Fibroblast of lung (primary cell): ENCODE measurements at places on chromosomes 2 and 18. TPM values are rescaled to one million over a fixed set of nuclear protein-coding genes. Genes with fewer than 3 reads are reported as not detected.

DNA sequence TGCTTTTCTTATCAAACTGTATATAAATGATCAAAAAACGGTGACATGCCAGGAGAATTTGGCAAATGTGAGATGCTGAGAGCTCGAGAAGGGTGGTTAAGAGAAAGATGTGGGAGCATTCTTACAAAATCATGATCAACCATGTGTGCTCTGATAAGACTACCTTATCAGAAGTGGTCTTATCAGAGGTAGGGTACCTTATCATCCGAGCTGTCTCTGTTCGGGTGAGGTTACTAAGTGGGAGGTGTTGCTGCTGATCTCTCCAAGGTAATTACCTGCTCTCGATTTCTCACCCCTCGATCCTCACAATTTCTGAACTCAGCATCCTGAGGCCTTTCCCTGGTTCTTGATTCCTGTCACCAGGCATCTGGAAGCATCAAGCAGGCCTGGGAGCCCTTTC is 813.0 kb upstream of the ID2 start:
- no peaks in the 10 kb centered on the region for H3K4me1 ChIP-seq
- H3K4me3 ChIP-seq, result no peak overlapping the region
- no peak overlapping the region for H3K27ac ChIP-seq

- H3K27ac ChIP-seq, result no peak overlapping the region
- H3K27me3 ChIP-seq, result no peaks in the 10 kb centered on the region
- H3K4me1 ChIP-seq, result peaks cover 16% of the 10 kb centered on the region
- H3K4me3 ChIP-seq, result no peak overlapping the region
- peaks cover 4% of the 10 kb centered on the region for H3K36me3 ChIP-seq
- peak; percentile 37 for DNase-seq
Observed at GRCh38 chr2:73018188-73018825, 53.2 kb downstream of the SFXN5 start.

GRCh38 chr2:28344756-28345373 is 47.8 kb upstream of the FOSL2 start:
- H3K36me3 ChIP-seq, result no peaks in the 10 kb centered on the region
- H3K27ac ChIP-seq, result no peak overlapping the region
- H3K27me3 ChIP-seq, result no peaks in the 10 kb centered on the region
- DNase-seq, result no peak
- no peak overlapping the region for H3K4me3 ChIP-seq

GRCh38 chr2:8424997-8425900 is 256.6 kb upstream of the ID2 start:
- DNase-seq, result no peak
- H3K27ac ChIP-seq, result no peak overlapping the region
- no peaks in the 10 kb centered on the region for H3K36me3 ChIP-seq
- H3K27me3 ChIP-seq, result no peaks in the 10 kb centered on the region

DNA sequence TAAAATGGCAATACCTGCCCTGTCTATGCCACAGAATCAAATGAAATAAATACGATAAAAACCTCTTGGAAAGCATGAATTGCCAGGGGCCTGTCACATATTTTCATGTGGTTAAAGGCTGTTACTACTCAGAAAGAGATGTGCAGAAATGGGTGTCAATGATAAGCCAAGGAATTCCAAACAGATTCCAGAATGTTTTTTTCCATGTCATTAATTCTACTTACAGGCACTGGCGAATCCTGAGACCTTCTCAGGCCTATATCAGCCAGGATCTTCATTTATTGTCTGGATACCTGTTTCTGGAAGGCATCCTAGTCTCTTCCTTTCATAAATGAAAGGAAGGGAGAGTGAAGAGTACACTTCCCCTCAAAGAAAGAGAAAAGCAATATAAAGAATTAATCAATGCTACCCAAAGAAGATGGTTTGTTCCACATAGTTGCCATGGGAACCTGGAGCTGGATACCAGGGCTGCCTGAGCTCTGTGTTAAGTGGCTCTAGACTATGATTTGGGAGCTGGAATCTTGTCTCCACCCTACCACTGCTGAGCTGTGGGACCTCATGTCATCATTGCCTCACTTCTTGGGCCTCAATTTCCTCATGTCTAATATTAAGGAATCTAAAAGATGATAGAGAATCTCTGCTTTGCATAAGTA is 335.1 kb upstream of the SKOR2 start:
- H3K27me3 ChIP-seq, result no peaks in the 10 kb centered on the region
- H3K36me3 ChIP-seq, result no peaks in the 10 kb centered on the region
- no peaks in the 10 kb centered on the region for H3K4me1 ChIP-seq
- H3K27ac ChIP-seq, result no peak overlapping the region
- no peak overlapping the region for H3K4me3 ChIP-seq

DNA sequence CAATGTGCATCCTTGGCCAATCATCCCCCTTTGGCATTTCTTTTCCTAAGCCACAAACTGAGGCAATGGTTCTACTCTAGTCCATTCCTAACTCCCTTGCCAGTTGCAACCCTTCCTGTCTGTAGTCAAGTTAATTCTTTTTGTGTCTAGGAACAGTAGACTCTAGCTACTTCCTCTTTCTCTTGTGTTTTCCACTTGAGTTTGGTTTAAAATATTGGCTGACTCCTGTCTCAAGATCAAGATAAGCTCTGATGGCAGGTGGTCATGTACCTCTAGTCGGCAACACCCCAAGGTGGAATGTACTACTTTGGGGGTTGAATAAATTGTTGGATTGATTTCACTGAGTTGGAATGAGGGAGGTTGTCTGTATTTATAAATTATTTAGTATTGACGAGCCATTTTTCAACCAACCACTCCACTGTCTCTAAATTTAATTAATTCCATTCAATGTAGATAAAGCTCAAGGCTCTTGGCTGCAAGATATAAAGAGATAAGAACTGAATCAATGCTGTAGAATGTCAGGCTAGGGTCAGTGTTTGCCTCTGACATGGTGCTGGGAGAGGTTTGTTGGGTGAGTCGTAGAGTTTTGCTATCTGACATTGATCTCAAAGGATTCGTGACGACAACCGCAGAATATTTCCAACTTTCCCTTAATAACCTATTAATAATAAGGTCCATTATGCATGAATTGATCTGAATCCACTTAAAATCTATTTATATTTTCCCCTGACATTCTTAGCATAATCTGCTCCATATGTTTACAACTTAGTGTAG is 188.7 kb upstream of the APCDD1 start:
- no peak overlapping the region for H3K4me3 ChIP-seq
- no peaks in the 10 kb centered on the region for H3K27me3 ChIP-seq
- H3K27ac ChIP-seq, result no peak overlapping the region
- H3K36me3 ChIP-seq, result no peaks in the 10 kb centered on the region
- H3K4me1 ChIP-seq, result no peaks in the 10 kb centered on the region

DNA sequence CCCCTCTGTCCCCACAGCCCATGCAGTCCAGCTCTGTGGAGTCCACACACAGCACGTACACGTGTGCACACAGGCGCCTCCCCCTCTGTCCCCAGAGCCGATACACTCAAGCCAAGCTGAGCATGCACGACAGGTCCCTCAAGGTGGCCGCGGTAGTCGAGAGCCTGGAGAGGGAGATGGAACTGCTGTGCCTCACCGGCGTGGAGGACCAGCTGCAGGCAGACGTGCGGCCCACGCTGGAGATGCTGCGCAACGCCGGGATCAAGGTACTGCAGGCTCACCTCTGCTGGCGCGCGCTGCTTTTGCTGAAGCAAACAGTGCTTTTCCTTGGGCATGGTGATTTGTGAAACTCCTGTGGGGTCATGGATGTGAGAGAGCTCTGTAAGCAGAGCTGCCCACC is 58.5 kb upstream of the NFATC1 start:
- no peak for DNase-seq
- peaks cover 1% of the 10 kb centered on the region for H3K36me3 ChIP-seq
- no peaks in the 10 kb centered on the region for H3K4me1 ChIP-seq
- no peaks in the 10 kb centered on the region for H3K27me3 ChIP-seq
- H3K27ac ChIP-seq, result no peak overlapping the region
- H3K4me3 ChIP-seq, result no peak overlapping the region

GRCh38 chr18:55116863-55117262 is 157.6 kb upstream of the CCDC68 start:
- no peak overlapping the region for H3K27ac ChIP-seq
- peak; percentile 50 for DNase-seq
- no peaks in the 10 kb centered on the region for H3K27me3 ChIP-seq

GRCh38 chr2:19733951-19734425 is 167.8 kb downstream of the TTC32 start:
- no peak overlapping the region for H3K4me3 ChIP-seq
- no peaks in the 10 kb centered on the region for H3K27me3 ChIP-seq
- peaks cover 25% of the 10 kb centered on the region for H3K4me1 ChIP-seq
- peak; percentile 79 for DNase-seq
- H3K36me3 ChIP-seq, result no peaks in the 10 kb centered on the region

The LIPG gene
- total RNA-seq, result 0.50 and 1.0 TPM in 2 replicates

DNA sequence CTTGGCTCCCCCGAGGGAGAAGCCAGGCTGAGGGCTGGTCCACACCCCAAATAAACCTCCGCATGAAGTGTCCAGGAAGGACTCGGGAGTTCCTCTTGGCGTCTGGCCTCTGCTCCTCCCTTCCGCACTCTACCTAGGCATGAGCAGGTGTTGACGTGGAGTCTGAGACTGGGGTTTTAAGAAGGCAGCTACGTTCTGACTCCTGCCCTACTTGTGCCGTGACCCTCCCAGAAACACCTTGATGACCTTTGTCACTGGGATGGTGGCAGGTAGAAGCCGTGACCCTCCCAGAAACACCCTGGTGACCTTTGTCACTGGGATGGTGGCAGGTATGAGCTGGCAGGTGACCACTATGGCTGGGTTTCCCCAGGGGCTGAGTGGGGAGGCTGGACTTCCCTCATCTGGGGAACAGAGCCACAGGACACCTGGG is 54.8 kb downstream of the HS6ST1 start:
- H3K27ac ChIP-seq, result no peak overlapping the region
- no peaks in the 10 kb centered on the region for H3K36me3 ChIP-seq
- no peak for DNase-seq
- H3K4me1 ChIP-seq, result no peaks in the 10 kb centered on the region
- H3K4me3 ChIP-seq, result no peak overlapping the region

The FAM228A gene
- total RNA-seq, result 0.51 and 0.99 TPM in 2 replicates

- H3K36me3 ChIP-seq, result no peaks in the 10 kb centered on the region
- no peak for DNase-seq
- H3K4me3 ChIP-seq, result no peak overlapping the region
- no peak overlapping the region for H3K27ac ChIP-seq
Observed at GRCh38 chr2:158557752-158558151, 101.0 kb downstream of the PKP4 start.

The APLF gene
- 9.4 and 10.8 TPM in 2 replicates for total RNA-seq

GRCh38 chr2:99640635-99641151 is 150.9 kb upstream of the REV1 start:
- no peaks in the 10 kb centered on the region for H3K4me1 ChIP-seq
- peak; percentile 60 for DNase-seq

- H3K36me3 ChIP-seq, result no peaks in the 10 kb centered on the region
- H3K4me1 ChIP-seq, result no peaks in the 10 kb centered on the region
- H3K27ac ChIP-seq, result no peak overlapping the region
- H3K4me3 ChIP-seq, result no peak overlapping the region
Observed at GRCh38 chr2:152861349-152861942, 143.0 kb downstream of the ARL6IP6 start.

DNA sequence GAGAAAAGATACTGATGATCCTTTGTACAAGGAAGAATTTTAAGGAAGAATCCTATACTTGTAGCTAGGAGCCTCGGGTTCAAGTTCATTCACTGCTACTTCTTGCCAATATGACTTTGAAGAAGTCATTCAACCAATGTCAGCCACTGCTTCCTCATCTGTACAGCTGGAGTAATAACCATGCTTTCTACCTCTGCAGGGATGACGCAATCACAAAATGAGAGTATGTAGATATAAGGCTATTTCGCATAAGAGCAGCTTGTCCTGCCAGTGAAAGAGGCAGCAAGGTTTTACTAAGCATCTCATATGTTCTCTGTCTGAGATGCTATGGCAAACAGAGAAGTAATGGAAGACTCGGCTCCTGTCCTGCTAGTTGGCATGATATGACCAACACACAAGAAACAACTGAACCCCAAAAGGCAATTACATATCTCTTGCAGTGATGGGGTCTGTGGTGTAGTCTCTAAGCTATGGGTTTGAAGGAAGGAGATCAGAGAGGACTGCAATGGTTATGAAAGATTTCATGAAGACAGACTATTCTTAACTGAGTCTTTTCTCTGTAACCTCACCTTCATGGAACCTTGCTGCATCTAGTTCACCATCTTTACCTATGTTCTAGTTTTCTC is 9.2 kb downstream of the AAK1 start:
- no peaks in the 10 kb centered on the region for H3K27me3 ChIP-seq
- no peaks in the 10 kb centered on the region for H3K4me1 ChIP-seq
- H3K36me3 ChIP-seq, result peaks cover 2% of the 10 kb centered on the region
- H3K4me3 ChIP-seq, result no peak overlapping the region
- H3K27ac ChIP-seq, result no peak overlapping the region

- H3K27ac ChIP-seq, result no peak overlapping the region
- no peak for DNase-seq
- H3K27me3 ChIP-seq, result no peaks in the 10 kb centered on the region
- H3K4me1 ChIP-seq, result no peaks in the 10 kb centered on the region
- no peak overlapping the region for H3K4me3 ChIP-seq
Observed at GRCh38 chr2:221310730-221311129, 261.4 kb downstream of the EPHA4 start.

DNA sequence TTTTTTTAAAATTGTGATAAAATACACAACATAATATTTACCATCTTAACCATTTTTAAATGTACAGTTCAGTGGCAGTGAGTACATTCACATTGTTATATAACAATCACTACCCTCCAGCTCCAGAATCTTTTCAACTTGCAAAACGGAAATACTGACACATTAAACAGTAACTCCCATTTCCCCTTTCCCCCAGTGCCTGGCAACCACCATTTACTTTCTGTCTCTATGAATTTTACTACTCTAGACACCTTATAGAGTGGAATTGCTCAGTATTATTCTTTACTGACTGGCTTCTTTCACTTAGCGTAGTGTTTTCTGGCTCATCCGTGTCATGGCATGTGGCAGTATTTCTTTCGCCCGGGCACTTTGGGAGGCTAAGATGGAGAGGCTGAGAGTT is 32.6 kb downstream of the FASTKD2 start:
- no peak overlapping the region for H3K27ac ChIP-seq
- no peak overlapping the region for H3K4me3 ChIP-seq
- no peaks in the 10 kb centered on the region for H3K36me3 ChIP-seq
- H3K27me3 ChIP-seq, result no peaks in the 10 kb centered on the region
- DNase-seq, result no peak
- no peaks in the 10 kb centered on the region for H3K4me1 ChIP-seq

- no peak overlapping the region for H3K27ac ChIP-seq
- H3K4me3 ChIP-seq, result no peak overlapping the region
- no peaks in the 10 kb centered on the region for H3K4me1 ChIP-seq
- no peaks in the 10 kb centered on the region for H3K27me3 ChIP-seq
- peaks cover 10% of the 10 kb centered on the region for H3K36me3 ChIP-seq
Observed at GRCh38 chr2:231294116-231294515, 95.7 kb downstream of the ARMC9 start.
